Esophagus muscularis mucosa (tissue), 4 donors: ENCODE measurements at places on chromosomes 12 and 14.

DNA sequence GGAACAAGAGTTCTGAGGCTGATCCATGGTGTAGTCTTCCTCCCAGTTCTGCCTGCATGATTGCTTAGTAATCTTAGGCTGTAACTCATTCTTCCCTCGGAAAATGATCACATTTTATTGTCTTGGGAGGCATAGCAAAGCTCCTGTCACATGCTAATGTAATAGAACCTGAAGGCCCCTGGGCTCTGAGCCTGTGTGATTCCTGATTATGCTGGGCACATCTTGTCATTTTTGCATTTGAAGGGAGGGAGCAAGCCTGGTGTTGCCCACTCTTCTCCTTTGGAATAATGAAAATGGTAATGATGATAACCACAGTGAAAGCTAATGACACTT, 215.4 kb downstream of the MSRB3 start:
- H3K4me1 ChIP-seq = no peaks in the 10 kb centered on the region
- no peaks in the 10 kb centered on the region for H3K27me3 ChIP-seq
- DNase-seq = no peak
- no peak overlapping the region for H3K27ac ChIP-seq
- no peaks in the 10 kb centered on the region for H3K36me3 ChIP-seq
- no peak overlapping the region for H3K4me3 ChIP-seq

- no peaks in the 10 kb centered on the region for H3K27me3 ChIP-seq
- no peak overlapping the region for H3K4me3 ChIP-seq
- no peaks in the 10 kb centered on the region for H3K36me3 ChIP-seq
- no peak for DNase-seq
- H3K4me1 ChIP-seq = peaks cover 26% of the 10 kb centered on the region
Measured at GRCh38 chr12:2359725-2360629, 307.2 kb downstream of the CACNA1C start.

DNA sequence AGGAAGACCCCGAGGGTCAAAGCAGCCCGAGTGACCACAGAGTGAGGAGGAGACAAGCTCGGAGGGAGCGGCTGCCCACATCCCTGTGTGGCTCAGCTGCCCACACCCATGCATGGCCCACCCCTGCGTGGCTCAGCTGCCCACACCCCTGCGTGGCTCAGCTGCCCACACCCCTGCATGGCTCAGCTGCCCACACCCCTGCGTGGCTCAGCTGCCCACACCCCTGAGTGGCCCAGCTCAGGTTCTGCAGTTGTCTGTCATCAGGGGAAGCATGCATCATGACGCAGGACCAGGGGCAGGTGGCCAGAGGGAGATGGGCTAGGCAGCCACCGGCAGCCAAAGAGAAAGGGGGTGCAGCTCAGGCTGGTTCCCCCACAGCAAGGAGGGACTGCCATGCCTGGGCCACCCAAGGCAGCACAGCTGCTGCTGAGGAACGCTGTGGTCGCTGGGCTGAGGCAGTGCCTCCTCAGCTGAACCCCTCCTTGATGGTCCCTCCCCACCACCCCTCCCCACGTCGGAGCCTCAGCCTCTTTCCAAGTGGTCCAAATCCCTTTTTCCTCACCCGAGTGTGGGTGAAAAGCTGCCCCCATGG, 33.3 kb upstream of the NUDT14 start:
- DNase-seq = no peak
- no peaks in the 10 kb centered on the region for H3K4me1 ChIP-seq
- no peaks in the 10 kb centered on the region for H3K27me3 ChIP-seq
- H3K36me3 ChIP-seq = peaks cover 88% of the 10 kb centered on the region
- H3K4me3 ChIP-seq = no peak overlapping the region
- H3K27ac ChIP-seq = no peak overlapping the region

- DNase-seq = no peak
- no peaks in the 10 kb centered on the region for H3K4me1 ChIP-seq
- H3K4me3 ChIP-seq = no peak overlapping the region
- no peaks in the 10 kb centered on the region for H3K36me3 ChIP-seq
- peaks cover 35% of the 10 kb centered on the region for H3K27me3 ChIP-seq
Measured at GRCh38 chr12:113515082-113515856, 43.6 kb upstream of the LHX5 start.

DNA sequence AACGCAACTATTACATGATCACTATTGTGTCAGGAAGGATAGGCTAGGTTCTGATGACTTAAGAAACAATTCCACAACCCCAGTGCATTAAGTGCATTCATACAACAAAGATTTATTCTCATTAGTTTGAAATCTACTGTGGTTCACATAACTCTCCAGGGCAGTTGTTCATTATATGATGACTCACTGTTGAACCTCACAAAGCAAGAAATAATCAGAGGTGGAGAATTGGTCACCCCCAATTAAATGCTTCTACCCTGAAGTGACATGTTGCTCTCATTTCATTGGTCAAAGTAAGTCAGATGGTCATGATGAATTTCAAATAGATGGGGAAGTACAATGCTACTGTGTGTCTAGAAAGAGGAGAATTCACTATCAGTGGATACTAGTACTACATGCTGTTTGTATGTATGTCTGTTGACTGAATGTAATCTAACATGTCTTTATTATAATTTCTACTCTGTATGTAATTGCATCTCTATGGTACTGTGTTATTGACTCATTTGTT, 6.1 kb upstream of the HELB start:
- H3K27me3 ChIP-seq = no peaks in the 10 kb centered on the region
- DNase-seq = no peak
- no peaks in the 10 kb centered on the region for H3K36me3 ChIP-seq
- no peak overlapping the region for H3K4me3 ChIP-seq
- no peaks in the 10 kb centered on the region for H3K4me1 ChIP-seq
- H3K27ac ChIP-seq = no peak overlapping the region

DNA sequence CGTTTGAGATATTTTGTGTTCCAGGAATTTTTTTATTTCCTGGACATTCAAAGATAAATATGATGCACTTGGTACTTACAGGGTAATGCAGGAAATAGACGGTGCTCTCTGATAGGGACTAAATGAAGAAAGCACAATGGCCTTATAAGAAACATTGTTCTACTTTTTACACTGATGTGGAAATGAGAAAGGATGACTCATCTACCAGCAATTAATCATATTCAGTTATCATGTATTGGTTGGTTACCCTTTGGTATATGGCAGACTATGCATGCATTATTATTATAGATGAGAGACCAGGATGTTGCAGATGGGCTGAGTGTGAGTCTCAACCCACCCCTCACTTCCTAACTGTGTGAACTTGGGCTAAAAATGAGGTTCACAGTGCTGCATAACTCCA, 222.2 kb downstream of the FLRT2 start:
- no peaks in the 10 kb centered on the region for H3K4me1 ChIP-seq
- H3K27me3 ChIP-seq = no peaks in the 10 kb centered on the region
- no peak for DNase-seq
- H3K4me3 ChIP-seq = no peak overlapping the region

- H3K4me3 ChIP-seq = no peak overlapping the region
- H3K36me3 ChIP-seq = no peaks in the 10 kb centered on the region
- no peak for DNase-seq
- H3K27me3 ChIP-seq = peaks cover 6% of the 10 kb centered on the region
- H3K4me1 ChIP-seq = no peaks in the 10 kb centered on the region
Measured at GRCh38 chr12:65619018-65619417, 205.3 kb upstream of the HMGA2 start.
